ENCODE measurements at places on chromosomes 7 and 10.
A peak's percentile ranks its signal among the peaks of the same experiment; 100 is the strongest.

- no peak for DNase-seq
Measured at GRCh38 chr7:141575654-141576448, 24.6 kb downstream of the AGK start.

- peak; percentile 69 for DNase-seq
Measured at GRCh38 chr10:78524941-78525340, 491.3 kb downstream of the RPS24 start.

- DNase-seq: no peak
Measured at GRCh38 chr7:120740348-120740747, 117.6 kb downstream of the TSPAN12 start.

- no peak for DNase-seq
Measured at GRCh38 chr7:11478882-11479281, 353.1 kb downstream of the THSD7A start.

GRCh38 chr7:153942036-153942435, 110.2 kb upstream of the DPP6 start:
- no peak for DNase-seq

DNA sequence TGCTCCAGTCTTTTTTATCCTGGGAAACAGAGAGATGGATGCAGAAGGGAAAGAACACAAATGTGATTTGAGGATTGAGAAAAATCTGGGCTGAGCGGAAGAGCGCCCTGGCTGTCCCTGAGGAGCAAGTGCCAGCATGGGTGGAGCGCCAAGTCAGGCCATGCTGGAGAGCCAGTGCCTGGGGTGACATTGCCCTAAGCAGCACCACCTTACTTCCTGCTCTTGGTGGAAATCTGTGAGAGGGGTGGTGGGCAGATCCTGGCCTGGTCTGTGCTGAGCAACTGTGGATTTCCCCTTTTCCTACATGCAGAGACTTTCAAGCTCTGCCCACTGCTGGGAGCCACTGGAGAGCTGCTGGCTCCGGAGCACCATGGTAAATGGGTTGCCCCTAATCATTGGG, 36.9 kb downstream of the DDIT4 start:
- DNase-seq: no peak

DNA sequence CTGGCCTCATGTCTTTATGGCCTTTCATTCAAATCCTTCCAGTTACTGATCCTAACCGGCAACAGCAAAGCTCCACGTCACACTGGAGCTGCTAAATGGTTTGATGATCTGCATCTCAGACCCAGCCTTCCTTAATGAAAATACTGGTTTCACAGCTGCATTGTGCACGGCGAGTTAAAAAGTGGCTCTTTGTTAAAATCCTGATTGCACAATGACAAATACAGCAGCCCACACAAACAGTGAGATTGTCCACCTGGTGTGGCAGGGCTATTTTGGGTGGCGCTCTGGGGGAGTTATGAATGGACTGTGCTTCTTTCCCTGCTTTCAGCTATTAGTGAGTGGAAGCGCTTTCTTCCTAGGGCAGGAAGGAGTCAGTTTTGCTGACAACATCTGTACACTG, 63.4 kb upstream of the C1QL3 start:
- no peak for DNase-seq

DNA sequence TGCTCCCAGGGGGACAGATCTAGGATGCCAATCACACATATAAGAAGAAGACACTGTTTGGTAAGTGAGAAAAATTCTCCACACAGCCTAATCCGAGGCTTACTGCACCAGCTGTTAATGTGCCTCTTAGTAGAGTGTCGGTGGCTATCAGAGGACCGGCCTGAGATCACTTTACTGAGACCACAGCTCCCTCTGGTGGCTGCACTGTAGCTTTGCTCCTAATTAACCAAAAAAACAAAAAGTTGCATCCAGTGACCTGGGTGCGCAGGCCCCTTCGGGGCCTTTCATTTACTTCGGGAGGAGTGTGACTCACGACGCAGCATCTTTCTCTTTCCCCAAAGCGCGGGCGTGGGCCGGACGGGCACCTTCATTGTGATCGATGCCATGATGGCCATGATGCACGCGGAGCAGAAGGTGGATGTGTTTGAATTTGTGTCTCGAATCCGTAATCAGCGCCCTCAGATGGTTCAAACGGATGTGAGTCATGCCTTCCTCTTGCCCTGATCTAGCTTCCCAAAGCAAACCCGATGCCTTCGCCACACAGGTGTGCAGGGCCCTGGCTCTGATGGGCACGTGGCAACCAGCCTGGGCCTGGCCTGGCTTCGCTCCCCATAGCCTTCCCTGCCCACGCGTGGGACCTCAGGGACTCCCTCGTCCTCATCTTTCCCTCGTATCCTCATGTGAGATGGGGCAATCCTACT, 56.7 kb downstream of the MKI67 start:
- DNase-seq: peak; percentile 45

DNA sequence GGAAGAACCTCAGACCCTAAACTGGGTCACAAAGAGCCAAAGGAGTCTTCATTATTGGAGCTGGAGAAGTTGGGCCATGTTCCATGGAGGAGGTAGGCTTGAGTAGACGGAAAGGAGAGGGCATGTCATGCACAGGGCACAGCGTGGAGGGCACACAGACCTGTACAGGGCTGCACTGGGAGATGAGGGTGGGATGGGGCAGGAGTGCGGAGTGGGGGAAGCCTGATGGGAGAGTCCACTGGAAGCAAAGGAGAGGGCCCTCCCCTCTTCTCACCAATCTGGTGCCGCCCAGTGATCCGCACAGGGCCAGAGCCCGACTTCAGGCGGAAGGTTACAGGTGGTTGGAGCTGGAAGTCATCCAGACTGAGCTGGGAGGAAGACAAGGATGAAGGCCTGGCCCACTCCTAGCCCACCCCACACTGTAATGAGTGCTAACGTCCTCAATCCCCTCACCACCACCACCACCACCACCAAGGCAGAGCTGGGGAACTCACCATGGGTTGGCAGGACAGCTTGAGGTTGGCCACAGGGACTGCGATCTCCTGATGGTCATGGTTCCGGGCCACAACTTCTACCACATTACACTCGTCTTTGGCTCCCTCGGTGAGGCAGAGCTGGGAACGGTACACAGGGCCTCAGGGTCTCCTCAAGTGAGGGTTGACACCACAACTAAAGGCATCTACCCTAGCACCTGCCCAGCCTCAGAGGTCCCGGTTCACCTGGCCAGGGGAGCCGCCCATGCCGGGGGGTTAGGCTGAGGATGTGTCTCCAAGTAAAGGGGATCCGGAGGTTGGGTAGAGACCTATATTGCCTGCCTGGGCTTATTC, 1.0 kb downstream of the NPM3 start:
- no peak for DNase-seq

GRCh38 chr10:110074758-110075671, 67.2 kb downstream of the ADD3 start:
- no peak for DNase-seq

GRCh38 chr10:124646483-124647352, 97.5 kb downstream of the FAM53B start:
- DNase-seq: no peak

DNA sequence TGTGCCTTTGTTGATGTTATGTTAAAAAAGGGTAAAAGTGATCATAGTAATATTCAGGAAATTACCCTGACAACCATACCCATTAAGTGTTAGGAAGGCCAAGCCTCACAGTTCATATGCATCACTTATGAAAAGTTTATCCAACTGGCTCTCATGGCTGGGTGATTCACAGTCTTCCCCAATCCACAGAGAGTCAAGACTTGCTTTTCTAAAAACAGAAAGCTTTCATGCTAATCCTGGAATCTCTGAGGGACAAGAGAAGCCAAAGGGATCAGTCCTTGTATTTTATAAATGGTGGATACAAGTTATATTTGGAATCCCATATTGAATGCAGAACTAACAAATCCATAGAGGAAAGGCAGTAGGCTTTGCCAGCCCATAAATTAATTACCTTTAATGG, 218.3 kb downstream of the JAZF1 start:
- no peak for DNase-seq
